Fibroblast of skin of right biceps (primary cell): ENCODE measurements at places on chromosomes 4 and X.

DNA sequence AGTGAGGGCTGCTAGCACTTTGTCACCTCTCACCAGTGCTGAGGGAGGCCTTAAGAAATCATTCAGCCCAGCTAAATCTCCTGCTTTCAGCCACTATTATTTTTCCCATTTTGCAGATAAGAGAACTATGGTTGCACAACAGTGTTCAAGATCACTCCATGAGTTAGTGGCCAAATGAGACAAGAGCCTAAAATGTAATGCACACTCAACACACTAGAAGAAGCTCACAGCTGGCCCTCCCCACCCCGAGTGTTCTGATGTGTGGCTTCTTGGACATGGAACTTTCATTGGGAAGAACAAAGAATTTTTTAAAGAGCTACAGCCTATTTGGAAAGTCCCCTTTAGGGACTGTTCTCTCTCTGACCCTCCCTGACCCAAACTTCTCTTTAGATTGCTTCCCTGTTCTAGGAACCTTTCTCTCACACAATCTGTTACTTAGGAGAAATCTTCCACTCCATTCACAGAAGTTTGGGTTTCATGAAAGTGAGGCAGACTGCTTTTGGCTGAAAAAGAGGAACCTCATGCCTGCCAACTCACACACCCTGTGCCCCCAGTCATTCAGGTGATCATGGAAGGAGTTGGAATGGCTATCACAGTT lies 44.0 kb upstream of the CT47C1 start:
- no peak for DNase-seq

DNA sequence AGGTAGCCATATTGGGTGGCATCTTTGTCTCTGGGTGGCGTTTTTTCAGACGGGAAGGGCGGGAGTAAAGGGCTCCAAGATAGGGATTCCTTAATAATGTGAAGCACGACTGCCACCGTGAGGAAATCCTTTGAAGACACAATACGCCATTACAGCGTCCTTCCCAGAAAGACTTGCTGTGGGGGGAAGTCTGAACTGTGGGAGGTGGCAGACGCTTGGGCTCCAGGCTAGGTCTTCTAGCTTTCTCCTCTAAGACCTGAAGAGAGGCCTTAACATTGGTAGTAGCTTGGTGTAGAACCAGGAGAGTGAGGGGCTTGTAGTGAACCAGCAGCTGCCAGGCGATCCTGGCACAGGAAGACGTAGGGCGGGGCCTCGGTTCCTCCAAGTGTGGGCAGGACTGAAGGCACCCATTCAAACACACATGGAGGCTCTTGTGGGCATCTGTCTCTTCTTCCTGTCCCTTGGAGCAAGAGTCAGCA lies 197.3 kb downstream of the OR13H1 start:
- no peak for DNase-seq

DNA sequence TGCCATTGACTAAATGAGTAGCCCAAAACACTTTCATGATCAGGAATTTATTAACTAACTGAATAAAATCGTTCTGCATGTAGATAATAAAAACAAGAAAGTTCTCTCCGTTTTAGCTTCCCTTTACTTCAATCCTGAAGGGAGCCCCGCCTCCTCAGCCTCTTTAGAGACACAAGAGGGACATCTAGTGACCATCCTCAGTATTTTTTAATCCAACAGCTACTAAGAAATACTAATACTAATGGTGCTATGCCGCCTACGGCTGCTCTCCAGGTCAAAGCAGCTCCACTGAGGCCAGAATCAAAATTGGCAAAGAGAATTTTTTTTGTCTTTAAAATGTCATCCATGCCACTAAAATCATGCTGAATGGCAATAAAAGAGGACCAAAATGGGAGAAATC lies 3.2 kb upstream of the PCDH19 start:
- DNase-seq = peak; percentile 53

- DNase-seq = peak; percentile 13
These were observed 150.3 kb downstream of the FBXW7 start for GRCh38 chr4:152385551-152385950.

DNA sequence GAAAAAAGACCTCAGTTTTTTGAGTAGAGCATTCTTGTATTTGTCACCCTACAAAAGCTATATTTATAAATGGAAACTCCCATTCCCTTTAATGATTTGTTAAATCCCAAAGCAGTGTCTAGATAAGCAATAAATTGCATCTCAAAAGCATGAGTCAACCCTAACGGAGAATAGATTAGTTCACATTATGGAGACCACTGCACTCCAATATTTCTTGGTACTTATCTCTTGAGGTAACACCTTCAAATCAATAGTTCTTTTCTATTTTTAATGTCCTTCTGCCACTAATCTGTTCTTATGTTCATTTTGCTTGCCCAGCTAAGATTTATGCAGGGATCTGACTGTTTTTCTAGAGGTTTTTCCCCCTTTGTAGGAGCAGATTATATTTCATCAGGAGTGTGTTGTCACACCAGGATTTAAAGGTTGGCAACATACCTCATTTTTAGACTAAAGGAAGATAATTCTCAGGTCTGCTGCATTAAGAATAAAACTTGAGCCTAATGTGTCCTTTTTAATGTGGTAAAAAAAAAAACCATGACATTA lies 91.4 kb upstream of the ADGRG2 start:
- DNase-seq = no peak

DNA sequence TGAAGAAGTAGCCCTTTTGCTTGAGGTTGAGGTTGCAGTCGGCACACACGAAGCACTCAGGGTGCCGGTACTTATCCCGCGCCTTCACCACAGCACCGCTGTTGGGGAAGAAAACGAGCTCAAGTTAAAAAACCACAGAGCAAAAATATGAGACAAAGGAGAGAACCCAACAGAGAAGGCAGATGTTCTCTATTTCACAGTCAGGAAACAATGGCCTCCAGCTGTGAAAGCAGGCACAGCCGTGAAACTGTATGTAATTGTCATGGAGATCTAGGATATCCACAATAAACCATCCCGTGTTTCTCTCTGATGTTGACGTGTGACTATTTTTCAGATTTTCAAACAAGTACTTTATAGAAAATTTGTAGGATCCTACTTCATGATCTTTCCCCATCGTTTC lies 30.9 kb upstream of the CCDC110 start:
- no peak for DNase-seq

DNA sequence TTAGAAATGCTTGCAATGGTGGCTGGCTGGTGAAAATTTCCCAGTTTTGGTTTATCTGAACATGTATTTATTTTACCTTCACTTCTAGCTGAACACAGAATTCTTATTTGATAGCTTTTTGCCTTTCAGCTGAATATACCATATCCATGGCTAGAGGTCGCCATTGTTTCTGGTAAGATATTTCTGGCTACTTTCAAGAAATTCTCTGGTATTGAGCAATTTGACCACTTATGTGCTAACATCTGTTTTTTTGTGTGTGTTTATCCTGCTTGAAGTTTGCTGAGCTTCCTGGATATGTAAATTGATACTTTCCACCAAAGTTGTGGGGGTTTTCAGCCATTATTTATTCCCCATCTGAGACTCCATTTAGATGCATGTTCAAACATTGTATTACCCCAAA lies 75.4 kb downstream of the FBXW7 start:
- peak; percentile 44 for DNase-seq

GRCh38 chr4:41189076-41189475 lies 25.3 kb downstream of the APBB2 start:
- no peak for DNase-seq

DNA sequence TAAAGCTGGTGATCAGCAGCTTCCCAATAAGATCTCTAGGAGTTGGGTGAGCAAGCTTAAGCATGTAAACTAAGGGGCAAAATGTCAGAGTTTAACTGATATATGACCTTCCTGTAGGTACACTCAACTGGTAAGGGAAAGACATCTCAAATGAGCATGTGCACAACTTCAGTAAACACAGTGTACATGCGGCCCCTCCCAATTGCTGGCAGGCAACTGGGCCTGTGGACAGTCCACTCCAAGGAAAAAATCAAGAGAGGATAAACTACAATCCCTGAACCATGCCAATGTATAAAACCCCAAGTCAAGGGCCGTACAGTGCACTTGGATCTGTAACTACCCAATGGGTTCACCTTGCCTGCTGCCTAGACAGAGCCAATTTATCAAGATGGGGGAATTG lies 4.9 kb upstream of the NAA11 start:
- no peak for DNase-seq

- DNase-seq = no peak
These were observed 188.4 kb upstream of the MAOA start for GRCh38 chrX:43467608-43468234.

DNA sequence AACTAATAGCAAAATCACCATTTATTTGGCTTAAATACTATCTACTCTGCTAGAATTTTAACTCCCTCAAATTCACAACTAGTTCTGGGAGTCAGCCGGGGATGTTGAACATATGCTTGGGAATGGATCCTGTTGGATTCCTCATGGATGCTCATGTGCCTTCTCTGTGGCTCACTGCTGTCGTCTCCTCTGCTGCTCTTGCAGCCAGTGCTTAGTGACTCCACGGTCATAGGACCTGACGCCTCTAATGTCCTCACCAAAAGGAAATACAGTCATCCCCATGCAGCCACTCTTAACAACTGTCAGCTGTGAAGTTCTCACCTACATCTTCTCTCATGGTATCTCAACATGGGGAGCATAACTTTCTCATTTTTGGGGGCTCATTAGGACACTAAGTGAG lies 59.4 kb downstream of the HMGB2 start:
- no peak for DNase-seq

DNA sequence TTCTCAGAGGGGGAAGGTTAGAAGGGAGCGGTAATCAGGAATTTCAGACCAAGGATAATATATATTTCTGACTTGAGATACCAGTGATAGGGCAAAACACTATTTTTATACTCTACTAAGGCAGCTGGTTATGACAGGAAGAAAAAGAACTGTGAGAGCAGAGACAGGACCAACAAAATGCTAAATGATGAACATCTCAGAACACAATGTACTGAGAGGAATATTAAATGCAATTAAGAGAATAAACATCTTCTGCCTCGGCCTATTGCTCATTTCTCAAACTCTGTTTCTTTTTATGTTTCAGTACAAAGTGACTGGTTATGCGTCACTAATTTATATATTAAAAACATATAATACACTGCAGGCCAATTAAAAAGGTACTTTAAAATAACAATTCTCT lies 122.0 kb upstream of the RLIM start:
- DNase-seq = no peak

DNA sequence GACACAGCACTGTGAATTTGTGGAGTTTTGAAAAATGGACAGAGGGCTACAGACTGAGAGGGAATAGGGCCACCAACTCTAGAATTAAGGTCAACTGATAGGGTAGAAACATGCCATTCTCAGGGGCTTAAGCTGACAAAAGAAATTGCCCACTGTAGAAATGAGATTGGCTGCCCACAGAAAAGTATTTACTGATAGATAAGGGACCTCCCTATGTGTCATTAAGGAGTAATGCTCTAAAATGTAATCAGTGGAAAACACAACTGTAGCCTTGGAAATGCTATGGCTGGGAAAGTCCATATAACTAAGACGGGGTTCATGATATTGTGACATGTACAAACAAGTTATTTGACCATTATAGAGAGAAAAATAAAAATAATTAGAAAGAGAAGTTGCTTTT lies 4.6 kb downstream of the RTL9 start:
- DNase-seq = no peak

- DNase-seq = no peak
These were observed 1.8 kb downstream of the IL15 start for GRCh38 chr4:141638230-141638629.

- no peak for DNase-seq
These were observed 502.6 kb upstream of the TECRL start for GRCh38 chr4:64911846-64912245.

GRCh38 chr4:155268821-155269220 lies 60.4 kb downstream of the NPY2R start:
- DNase-seq = no peak

DNA sequence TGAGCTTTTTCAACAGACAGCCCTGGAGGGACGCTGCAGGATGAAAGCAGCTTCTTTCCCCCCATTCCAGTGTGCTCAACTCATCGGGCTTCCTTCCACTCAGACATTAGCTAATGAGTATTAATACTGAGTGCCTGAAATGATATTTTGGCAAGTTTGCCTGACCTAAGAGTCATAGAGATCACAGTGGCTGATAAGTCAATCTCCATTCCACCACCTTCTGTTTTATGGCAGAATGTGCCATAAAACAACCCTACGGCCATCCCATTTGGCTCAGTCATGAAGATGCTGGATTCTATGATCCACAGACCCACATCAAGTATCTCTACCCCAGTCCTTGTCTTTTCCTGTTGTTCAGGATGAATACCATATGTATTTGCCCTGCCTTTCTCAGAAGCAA lies 48.3 kb upstream of the MAB21L2 start:
- DNase-seq = no peak

- no peak for DNase-seq
These were observed 497 bp upstream of the GRPEL1 start for GRCh38 chr4:7068279-7068842.

DNA sequence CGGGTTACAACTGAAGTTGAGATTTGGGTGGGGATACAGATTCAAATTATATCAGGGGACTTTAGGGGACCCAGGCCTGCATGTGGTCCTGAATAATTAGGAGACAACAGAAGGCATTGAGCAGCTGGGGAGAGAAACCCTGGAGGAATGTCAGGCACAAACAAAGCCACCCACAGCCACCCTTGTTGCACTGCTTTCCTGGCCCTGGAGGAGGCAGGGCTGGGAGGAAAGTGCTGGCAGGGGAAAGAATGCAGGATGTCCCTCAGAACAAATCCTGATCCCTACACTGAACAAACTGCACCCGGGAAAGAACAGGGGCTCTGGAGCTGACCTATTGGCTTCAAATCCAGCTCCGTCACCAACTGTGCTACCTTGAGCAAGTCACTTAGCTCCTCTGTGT lies 214.1 kb upstream of the ATP6AP2 start:
- DNase-seq = no peak

DNA sequence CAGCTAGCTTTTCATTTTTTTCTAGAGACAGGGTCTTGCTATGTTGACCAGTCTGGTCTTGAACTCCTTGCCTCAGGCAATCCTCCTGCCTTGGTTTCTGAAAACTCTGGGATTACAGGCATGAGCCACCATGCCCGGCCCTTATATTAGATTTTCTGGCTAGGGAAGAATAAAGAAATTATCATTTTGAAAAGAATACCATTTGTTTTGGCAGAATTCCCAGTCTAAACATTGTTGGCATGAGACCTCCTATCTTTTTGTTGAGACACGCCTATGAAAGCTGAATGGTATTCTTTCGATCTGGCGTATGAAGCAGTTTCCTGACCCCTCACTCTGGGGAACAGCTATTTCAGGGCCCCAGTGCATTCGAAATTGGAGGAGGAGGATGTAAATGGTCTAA lies 107.0 kb downstream of the REPS2 start:
- DNase-seq = no peak

DNA sequence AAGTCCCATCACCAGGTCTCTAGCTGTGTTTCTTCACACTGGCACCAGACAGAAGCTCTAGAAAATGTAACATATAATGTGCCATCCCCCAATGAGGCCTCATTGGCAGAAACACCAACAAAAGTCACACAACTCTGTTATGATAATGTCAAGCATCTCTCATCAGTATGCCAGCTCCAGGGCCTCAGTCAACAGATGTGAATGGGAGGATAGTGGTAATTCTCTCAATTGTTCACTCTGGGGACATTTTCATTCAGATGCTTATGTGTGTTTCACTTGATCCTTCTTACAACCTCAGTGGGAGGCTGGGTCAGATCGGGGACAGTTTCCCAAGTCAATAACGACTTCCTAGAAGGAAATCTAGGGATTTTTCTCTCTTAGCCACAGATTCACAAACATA lies 57.5 kb upstream of the SCOC start:
- DNase-seq = no peak
